ENCODE measurements at places on chromosomes 5 and 9.

- DNase-seq, result no peak
Measured at GRCh38 chr5:149667084-149667828, 62.9 kb upstream of the PPARGC1B start.

GRCh38 chr9:113854310-113854709 is 21.8 kb upstream of the ZNF618 start:
- no peak for DNase-seq

DNA sequence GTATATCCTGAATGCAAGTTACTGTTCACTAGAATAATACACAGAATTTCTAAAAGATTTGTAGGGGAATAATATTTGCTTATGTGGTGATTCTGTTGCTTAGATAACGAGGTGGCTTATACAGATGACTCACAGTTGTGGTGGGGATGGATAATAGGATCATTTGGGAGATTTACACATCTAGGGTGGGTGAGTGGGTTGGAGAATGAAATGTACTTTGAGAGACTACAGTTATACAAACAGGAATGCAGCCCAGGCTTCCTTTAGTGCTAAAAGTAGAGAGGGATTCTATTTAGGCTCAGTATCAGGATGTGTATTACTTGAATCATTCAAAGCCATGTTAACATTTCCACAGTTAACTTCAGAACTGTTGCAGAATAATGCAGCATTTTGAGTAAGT is 1.8 kb downstream of the CTXN3 start:
- DNase-seq, result no peak

DNA sequence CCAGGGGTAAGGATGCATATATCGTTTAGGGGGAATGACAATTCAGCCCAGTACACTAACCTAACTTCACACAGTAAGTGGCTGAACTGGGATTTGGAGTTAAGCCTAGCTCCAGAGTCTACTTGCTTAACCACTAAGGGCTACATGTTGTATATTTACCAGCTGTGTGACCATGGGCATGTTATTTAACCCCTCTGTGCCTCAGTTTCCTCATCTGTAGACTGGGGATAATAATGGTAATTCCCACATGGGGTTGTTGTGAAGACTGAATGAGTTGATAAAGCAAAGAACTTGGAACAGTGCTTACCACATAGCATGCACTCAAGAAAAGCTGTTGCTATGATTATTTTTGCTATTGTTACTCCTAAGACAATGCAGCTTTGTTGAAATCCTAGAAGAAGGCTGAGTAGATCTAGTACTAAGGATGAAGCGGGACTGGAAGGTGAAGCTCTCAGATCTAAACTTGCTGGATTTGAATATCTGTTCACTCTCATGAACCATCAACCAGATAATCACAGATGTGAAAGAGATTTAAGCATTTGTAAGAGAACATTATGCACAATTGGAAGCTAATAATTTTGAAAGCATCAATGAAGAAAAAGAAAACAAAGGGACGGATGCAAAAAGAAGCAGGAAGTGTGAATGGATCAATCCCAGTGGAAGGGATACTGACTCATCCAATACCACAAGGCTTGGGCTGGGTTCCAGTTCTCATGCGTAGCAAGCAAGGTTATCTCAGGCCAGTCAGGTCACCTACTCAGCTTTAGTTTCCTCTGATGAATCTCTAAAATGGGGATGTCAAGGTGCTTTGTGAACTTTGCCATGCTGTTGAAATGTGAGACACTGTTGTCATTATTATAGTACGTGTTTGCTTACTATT is 78.5 kb upstream of the TBC1D2 start:
- DNase-seq, result no peak

DNA sequence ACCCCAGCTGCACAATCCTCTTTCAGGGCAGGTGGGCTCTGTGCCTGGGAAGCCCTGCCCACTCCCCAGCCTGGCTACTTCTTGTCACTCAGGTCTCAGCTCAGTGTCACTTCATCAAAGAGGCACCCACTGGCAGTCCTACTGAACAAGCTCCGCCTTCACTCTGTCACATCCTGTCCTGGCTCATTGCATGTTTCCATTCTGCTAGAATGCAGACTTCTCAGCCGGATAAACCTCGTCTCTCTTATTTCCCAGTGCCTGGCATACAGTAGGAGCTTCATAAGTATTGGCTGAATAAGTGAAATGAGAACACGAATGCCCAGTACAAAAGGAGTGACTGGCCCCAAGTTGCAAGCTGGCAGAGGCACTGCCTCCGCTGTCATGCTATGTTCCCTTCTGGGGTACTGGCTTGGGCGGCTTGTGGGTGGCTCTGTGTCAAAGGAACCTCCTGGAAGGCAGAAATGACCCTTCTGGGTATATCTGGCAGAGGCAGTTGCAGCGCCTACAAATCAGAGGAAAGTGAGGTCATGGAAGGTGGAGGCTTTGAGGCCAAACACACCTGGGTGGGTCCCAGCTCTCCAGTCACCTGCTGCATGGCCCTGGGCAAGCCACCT is 98.3 kb upstream of the PHYKPL start:
- DNase-seq, result no peak

DNA sequence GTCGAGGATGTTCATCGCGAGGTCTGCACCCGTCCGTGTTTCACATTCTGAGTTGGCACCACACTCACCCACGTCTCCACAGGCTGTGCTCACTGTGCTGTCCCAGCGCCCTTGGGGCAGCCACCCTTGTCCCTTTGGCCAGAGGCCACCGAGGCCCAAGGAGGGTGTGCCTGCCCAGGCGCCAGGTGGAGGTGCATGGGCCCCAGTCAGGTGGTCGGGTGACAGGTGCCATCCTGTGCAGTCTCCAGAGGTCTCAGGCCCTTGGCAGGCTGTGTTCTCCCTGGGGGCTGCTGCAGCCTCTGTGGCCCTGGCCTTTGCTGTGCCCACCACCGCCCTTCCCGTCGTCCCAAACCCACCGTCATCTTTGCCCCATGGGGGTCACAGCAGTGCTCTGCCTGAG is 12.4 kb downstream of the MAN1B1 start:
- no peak for DNase-seq

GRCh38 chr9:126647585-126648411 is 34.1 kb downstream of the LMX1B start:
- no peak for DNase-seq

GRCh38 chr5:167036585-167036984 is 1254.9 kb upstream of the WWC1 start:
- no peak for DNase-seq
